ENCODE measurements at places on chromosomes 16 and 17.

- DNase-seq = no peak
Measured at GRCh38 chr17:48554412-48555257, 9.7 kb upstream of the HOXB2 start.

DNA sequence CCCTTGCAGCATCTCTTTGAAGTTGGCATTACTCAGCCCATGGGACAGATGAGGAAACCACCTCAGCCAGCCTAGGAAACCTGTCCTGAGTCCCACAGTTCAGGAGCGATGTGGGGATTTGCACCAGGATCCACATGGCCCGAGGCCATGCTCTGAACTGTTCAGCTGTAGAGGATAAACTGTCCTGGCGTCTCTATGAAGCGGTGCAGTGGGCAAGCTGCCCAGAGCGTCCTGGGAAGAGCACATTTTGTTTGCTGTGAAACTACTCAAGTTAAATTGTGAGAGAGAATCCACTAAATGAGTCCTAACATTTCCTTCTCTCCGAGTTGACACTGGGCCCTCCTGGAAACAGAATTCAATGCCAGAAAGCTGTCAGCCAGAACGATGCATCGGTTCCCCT is 276.6 kb upstream of the TNRC6C start:
- no peak for DNase-seq

- DNase-seq = no peak
Measured at GRCh38 chr16:11409398-11409797, 64.1 kb downstream of the RMI2 start.

DNA sequence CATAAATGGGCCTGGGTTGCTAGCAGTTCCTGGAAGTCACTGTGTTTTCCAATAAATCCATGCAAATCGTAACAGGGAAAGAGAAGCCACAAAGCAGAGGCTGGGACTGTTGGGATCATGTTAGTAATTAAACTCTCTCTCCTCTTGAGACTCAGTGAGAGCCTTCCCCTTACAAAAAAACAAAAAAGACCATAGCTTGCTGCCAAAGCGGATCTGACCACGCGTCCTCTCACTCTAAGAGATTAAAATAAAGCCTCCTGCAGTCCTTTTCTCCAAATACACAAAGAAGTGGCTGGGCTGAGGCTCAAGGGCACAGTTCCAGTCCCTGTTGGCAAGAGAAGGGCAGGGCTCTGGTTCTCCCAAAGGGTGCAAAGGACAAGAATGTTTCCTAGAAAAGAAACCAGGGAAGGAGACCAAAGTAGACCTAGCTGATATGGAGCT is 38.5 kb downstream of the PIGL start:
- no peak for DNase-seq

- no peak for DNase-seq
Measured at GRCh38 chr17:75619506-75620431, 13.5 kb upstream of the SMIM5 start.

DNA sequence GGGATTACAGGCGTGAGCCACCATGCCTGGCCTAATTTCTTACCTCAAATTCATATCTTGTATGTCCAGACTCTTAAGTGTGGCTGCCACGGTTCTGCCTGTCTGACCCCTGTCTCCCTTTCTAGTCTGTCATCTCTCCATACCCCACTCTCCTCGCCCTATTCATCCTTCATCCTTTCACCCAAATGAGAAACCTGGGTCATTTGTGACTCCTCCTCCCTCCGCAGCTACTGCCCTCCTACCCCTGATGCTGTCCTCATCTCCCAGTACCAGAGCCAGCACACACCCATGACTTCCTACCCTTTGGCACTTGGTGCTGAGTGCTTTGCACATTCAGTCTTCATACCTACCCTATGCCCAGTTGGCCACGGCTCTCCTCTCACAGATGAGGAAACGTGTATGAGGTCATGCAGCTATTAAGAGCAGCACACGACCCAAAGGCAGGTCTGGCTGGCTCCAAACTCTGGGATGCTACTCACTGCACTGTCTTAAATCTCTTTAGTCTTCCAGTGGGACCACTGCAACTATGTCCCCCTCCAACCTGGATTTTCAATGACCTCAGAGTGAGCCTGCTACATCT is 1.6 kb downstream of the SPATA32 start:
- no peak for DNase-seq

GRCh38 chr17:82205720-82206508 is 6.7 kb downstream of the CCDC57 start:
- peak; percentile 64 for DNase-seq

DNA sequence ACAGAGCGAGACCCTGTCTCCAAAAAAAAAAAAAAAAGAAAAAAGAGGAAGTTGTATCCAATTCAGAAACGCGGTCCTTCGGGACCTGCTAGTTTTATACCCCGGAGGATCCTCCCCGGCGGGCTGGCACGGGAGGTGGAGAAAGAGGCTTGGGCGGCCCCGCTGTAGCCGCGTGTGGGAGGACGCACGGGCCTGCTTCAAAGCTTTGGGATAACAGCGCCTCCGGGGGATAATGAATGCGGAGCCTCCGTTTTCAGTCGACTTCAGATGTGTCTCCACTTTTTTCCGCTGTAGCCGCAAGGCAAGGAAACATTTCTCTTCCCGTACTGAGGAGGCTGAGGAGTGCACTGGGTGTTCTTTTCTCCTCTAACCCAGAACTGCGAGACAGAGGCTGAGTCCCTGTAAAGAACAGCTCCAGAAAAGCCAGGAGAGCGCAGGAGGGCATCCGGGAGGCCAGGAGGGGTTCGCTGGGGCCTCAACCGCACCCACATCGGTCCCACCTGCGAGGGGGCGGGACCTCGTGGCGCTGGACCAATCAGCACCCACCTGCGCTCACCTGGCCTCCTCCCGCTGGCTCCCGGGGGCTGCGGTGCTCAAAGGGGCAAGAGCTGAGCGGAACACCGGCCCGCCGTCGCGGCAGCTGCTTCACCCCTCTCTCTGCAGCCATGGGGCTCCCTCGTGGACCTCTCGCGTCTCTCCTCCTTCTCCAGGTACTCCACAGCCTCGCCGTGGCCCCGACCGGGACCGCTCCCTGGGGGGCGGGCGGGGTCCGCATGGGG is at the start of gene CDH3:
TSS of gene CDH3 (plus strand) at position 596 of the 779 bp plus-strand sequence. CDS start at position 666, 70 bp downstream.
- DNase-seq = no peak
